CD4-positive, alpha-beta T cell treated with Interleukin-1 beta for 1 hour (primary cell): ENCODE measurements at places on chromosomes 3 and 15.

- DNase-seq: no peak
Measured at GRCh38 chr3:83807511-83807910, 1151.3 kb upstream of the CADM2 start.

DNA sequence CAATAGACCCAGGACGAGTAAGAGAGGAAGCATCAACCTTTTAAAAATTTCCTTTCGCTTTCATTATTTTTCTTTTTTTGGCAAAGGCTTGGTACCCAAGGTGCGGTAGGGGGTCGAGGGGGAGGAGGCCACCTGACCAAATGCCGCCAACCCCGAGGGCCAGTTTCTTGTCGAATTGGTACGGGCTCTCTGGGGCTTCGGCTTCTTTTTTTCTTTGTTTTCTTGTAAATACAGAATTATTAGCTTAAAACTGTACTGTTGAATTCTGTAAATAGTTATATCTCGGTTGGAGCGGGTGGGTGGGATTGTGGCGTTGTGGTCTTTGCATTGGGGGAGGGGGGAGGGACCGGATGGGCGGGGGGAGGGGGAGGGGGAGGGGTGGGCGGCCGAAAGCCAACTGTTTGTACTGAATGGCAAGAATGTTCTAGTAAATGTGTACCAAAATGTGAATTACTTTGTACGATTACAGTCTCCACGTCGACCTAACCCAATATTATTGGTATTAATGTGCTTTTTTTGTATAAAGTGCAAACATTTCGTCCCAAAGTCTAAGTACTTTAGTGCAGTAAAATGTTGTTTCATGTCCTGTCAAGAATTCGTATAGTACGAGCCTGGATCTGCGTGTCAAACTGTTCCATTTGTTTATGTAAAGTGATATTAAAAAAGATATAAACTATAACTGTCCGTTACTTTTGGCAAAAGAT is 4.7 kb downstream of the ZIC1 start:
- no peak for DNase-seq

- no peak for DNase-seq
Measured at GRCh38 chr3:9399337-9399703, 1.9 kb downstream of the SETD5 start.

DNA sequence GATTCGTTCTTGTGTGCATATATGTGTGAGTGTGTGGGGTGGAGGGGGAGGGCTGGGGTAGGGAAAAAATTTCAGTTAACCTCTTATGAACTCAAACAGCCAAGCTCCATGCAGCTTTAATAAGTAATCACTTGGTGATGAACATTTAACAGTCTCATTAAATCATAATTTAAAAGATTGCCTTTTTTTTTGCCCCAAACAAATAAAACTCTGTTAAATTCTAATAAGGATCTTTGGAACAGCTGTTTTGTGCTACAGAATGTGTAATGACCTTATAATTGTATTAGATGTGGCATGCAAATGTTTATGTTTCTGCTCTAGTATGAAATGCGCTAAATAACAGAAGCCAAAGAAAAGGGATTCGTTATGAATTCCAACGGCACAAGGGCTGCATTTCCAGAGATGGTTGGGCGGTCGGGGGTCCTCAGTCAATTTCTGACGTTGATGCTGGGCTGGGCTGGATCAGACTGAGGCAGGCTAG is 80.0 kb upstream of the RORA start:
- DNase-seq: no peak

DNA sequence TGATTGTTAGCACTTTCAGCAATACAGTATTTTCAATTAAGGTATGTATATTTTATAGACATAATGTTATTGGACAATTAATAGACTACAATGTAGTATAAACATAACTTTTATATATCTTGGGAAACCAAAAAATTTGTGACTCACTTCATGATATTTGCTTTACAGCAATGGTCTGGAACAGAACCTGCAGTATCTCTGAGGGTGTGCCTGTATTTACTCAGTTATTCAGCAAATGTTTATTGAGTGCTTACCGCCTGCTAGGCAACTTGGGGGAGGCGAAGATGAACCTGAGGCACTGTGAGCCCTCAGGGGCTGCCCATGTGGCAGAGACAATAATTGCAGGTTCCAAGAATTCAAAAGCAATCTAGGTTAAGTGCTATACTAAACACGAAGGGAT is 144.8 kb downstream of the GABRB3 start:
- DNase-seq: no peak
